ENCODE measurements at places on chromosomes 12 and 14.
A peak's percentile ranks its signal among the peaks of the same experiment; 100 is the strongest.

DNA sequence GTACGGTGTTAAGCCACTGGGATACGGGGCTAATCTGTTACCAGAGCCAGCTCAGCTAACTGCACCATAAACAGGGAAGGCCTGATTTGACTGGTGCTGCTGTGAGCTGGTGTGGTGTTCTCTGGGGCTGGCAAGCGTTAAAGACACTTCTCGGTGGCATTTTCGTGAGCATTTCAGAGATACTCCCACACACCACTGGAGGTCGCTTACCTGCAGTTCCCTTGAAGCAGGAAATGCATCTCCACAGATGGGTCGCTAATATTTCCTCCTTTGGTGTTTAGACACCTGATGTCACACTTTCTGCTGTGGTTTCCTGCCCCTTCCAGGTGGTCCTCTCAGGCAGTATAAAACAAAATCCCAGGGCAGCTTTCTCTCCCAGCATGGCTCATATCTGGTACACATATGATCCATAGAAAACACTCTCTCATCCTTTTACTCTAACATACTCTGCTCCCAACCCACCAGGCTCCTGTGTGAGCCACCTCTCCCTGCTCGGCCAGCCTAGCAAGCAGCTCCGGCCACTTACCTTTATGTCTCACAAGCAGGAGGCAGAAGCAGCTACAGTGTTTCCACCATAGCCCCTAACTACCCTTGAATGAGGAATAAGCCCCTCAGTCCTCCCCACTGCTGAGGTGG, 129.9 kb upstream of the GRIN2B start:
- DNase-seq: no peak

GRCh38 chr12:64992641-64993040, 128.5 kb downstream of the WIF1 start:
- DNase-seq: no peak

- DNase-seq: no peak
Measured at GRCh38 chr12:13680916-13681315, 300.5 kb downstream of the GRIN2B start.

GRCh38 chr12:52953181-52953841, 4.4 kb downstream of the KRT18 start:
- no peak for DNase-seq

DNA sequence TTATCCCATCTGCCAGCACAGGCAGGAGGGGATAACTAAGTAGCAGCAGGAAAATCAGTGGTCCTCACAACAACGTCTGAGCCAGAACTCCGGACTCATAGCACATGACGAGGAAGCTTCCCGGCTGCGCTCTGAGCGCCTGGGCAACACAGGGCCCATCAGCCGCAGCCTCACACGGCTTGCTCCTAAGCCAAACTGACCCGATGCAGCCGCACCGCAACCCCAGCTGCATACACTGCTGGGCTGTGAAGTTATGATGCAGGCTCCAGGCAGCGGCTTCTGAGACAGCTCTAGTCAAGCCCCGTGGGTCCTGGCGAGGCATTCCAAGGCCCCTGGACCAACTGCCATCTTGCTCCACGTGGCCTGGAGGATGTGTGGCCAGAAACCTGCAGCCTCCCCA, 28.1 kb downstream of the ZFYVE21 start:
- DNase-seq: no peak

- no peak for DNase-seq
Measured at GRCh38 chr12:112546996-112547395, 128.2 kb downstream of the PTPN11 start.

DNA sequence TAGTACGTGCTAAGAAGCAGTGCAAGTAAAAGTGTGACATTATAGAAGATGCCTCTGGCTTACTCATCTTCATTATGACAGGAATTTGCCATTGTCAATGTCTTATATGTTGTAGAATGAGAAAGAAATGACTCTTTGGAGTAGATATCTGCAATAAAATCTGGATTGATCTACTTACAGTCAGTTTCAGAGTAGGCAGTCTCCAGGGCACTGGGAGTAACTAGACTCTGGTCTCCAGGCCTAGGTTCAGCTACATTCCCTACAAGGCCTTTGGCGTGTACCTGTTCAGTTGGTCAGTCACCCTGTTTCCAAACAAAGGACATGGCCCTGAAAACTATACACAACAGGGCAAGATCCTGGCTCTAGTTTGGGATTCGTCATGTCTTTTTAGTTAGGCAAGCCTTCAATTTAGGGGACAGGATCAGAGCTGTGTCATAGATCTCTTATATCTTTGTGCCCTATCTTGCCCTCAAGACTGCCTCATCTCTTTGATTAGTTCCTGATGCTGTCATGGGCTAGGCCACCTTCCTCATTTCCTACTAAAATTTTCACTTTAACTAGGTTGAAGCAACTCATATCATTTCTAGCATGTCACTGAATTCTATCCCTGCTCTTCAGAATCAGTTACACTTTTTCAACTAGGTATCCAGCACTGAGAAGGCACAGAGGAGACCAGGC, 410.0 kb downstream of the RAD51B start:
- no peak for DNase-seq

- DNase-seq: no peak
Measured at GRCh38 chr12:50699940-50700339, 64.0 kb upstream of the ATF1 start.

DNA sequence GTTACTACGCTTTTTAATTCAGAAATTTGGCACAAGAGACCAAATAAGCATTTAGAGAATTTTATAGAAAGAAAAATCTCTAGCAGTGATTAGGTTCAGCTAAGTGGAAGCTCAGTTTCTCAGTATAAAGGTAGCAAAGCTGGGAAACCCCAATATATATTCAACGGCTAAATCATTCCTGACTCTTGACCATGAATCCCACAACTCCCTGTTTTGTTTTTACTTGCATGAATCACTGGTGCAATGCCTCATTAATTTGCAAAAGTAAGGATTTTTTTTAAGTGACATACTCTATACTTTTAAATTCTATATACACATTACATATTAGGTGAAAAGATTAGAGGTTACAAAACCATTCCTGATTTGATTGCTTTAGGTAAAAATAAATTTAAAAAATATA, 74.3 kb upstream of the PLEKHG7 start:
- no peak for DNase-seq

- no peak for DNase-seq
Measured at GRCh38 chr12:113612076-113612728, 140.5 kb upstream of the LHX5 start.

GRCh38 chr12:14935031-14935430, 3.3 kb downstream of the ERP27 start:
- DNase-seq: no peak

DNA sequence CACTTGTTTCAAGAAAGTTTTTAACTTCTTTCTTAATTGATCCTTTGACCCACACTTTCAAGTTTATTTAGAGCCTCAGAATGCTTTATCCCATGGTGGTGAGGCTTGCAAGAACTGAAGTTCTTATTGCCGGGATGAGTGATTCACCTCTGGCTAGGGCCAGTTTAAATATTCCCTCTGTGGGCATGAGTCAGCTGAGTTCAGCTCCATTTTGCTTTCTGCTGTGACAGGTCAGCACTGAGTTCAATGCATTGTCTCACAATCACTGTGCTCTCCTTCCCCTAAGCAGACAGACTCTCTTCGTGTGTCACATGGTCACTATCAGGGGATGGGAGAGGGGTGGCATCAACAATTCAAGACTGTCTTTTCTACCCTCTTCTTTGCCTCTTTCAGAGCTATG, 514.6 kb upstream of the FBXO33 start:
- DNase-seq: no peak

DNA sequence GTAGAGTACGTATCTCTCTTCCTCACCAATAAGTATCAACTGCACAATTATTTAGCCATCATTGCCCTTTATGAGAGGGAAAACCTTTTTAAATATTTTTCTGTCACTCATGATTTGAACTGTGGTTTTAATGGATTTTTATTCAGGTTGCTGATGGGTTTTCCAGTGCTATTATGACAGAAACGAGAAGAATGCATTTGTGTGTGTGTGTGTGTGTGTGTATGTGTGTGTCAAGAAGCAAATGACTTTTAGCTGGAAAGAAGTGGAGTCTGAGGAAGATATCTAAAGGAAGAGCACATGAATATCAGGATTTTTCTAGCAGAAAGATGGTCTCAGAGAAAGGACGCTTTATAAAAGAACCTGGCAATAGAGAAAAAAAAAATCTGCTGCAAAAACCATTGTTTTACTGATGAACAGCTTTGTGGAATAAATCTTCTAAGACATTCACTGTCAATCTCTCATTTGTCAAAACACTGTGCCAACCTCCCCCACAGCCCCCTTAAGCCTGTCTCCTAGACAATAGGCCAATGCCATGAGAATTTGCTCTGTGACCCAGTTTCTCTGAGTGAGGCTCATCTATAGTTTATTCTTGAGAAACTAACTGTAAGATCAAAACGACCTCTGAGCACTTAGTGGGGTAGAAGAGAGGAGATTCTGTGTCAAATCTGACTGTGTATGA, 417.7 kb downstream of the FLRT2 start:
- no peak for DNase-seq

GRCh38 chr12:110282956-110283817, 2.1 kb downstream of the ATP2A2 start:
- peak; percentile 28 for DNase-seq

GRCh38 chr12:100491104-100491503, 17.4 kb downstream of the NR1H4 start:
- no peak for DNase-seq

DNA sequence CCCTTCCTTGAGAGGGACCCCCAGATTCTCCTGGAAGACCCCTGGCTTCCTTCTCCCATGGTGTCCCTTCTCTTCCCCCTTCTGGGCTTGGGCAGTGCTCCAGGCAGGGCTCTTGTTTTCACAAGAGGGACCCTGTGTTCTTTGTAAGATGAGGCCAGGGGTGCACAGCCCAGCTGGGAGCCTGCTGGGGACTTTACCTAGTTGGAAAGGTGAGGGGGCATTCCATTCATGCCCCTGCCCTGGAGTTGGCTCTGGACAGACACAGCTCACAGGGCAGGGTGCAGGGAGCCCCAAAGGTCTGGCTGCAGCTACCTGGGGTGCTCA, 31.2 kb downstream of the ISCA2 start:
- no peak for DNase-seq

GRCh38 chr12:106019144-106019543, 119.6 kb downstream of the NUAK1 start:
- DNase-seq: no peak

DNA sequence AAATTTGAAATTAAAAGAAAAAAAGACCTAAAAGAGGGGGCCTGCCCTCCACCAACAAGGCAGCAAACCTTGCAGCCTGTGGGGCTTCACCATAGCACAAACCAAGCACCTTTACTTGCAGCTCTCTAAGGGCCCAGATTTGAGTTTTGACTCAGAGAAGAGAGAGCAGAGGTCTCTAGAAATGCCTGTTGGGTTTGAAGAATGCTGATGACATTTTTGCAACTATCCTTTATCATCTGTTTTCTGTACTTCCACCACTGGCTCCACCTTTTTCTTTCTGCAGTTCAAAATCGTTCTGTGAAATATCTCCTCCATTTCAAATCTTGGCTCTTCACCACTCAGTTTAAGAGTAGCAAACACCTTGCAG, 83.8 kb upstream of the HMGA2 start:
- no peak for DNase-seq

GRCh38 chr12:125346362-125346761, 281.1 kb downstream of the AACS start:
- DNase-seq: no peak

GRCh38 chr14:73369428-73369827, 88.9 kb downstream of the NUMB start:
- DNase-seq: no peak

DNA sequence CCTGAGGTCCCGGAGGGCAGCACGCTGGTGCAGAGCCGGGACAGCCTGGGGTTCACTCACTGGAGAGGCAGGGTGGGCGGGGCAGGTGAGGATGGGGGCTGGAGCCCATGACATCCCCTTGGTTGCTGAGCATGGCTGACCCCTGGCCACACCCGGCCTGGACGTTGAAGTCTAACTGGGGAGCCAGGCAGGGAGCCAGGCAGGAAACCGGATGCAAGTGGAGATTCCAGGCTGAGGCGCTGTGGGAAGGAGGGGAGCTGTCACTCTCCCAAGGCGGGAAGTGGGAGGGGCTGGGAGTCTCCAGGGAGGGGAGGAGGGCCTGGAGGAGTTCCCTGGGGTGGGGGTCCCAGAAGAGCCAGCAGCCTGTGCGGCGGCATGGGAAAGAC, 7.7 kb upstream of the INF2 start:
- DNase-seq: peak; percentile 43

- no peak for DNase-seq
Measured at GRCh38 chr14:21039585-21040369, 2.4 kb upstream of the RNASE7 start.

GRCh38 chr14:98593361-98593761, 678.6 kb downstream of the BCL11B start:
- peak; percentile 67 for DNase-seq

DNA sequence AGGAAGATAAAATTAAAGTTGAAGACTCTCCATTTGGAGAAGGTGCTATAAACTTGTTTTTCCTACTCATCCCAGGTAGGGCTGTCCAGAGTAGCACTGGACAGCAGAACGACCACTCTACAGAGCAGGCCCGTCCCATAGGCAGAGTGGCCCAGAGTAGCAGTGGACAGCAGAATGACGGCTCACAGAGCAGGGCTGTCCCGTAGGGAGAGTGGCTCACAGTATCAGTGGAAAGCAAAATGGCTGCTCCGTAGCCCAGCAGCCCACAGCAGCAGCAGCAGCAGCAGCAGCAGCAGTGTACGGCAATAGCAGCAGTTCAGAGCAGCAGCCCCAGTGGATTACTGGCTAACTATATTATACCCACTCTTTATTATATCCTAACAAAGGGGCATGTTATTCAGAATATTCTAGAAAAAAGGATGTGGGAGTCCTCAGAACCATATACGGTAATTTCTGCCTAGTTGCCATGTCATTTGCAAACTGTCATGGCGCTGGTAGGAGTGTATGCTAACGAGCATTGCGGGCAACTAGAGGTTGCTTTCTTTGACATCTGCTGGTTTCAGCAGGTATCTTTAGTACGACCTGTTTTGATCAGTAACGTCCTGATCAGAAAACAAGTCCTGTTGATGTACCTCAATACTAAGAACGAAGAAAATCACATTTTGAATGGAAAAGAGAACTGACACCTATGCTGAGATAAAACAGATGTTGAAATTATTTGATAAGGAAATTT, 567.3 kb downstream of the SLC16A7 start:
- DNase-seq: no peak

DNA sequence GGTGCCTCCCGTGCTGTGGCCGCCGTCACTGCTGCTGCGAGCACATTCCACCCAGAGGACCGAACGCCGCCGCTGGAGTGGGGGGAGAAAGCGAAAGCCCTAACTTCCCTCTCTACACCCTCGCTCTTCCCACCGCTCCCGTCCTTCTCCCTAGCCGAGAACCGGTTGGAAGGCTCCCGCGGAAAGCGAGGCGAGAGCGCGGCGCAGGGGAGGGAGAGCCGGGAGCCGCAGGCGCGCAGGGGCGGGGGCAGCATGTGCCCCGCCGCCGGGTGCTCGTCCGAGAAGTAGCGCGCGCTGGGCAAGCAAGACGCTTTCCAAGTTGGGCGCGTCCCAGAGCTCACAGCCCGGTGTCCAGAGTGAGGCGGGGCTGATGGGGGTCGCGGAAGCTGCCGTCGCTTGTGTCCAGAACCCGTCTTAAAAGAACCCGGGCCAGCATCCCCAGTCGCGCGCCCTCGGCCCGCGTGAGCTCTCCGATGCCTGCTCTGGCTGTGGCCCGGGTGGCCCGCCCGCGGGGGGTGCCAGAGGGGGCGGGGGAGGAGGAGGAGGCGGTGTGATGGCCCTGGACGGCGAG, at the start of gene TRHDE:
TRHDE (plus strand) TSS at position 280 of the 571 bp plus-strand sequence; CDS start at position 554, 274 bp downstream.
- DNase-seq: no peak

Data from hypothalamus (tissue), 51 donors.